ENCODE measurements at places on chromosomes 7 and 10.

GRCh38 chr7:143411976-143412708 is 3.5 kb upstream of the EPHA1 start:
- no peak for DNase-seq

GRCh38 chr7:45000093-45001032 is at the start of gene CCM2:
TSS of gene CCM2 (plus strand) at chr7:45000201. CDS start at chr7:45000334, 133 bp downstream.
- no peak for DNase-seq

DNA sequence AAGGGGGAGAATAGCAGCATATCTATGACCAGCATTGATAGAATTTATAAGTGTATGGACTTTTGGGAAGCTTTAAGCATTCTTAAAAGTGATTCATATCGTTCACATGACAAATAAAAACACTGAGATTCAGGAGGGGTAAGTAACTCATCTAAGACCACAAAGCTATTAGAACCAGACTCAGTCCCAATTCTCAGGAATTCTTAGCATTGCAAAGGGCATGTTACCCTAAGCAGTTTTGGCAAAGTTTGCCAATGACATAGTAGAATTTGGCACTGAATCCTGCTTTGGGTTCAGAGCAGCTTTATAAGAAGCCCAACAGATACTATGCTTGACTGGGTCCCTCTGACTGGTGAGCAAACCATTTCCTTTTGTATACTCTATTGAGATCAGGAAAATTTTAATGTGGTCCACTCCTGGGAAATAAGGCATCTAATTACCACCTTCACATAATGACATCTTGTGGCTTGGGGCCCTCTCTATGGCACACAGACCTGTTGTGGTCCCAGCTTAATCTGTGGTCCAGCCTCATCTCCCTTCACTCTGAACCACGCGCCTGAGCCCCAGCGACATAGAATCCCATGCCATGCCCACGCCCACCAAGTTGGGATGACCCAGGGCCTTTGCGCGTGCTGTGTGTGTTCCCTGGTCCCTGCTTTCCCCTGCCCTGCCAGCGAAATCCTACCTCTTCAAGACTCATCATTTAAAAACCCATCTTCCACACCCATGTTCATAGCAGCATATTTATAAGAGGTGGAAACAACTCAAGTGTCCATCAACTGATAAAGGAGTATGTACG is 37.5 kb upstream of the DOCK1 start:
- DNase-seq = no peak

GRCh38 chr7:7675686-7676085 is 35.1 kb downstream of the UMAD1 start:
- no peak for DNase-seq

DNA sequence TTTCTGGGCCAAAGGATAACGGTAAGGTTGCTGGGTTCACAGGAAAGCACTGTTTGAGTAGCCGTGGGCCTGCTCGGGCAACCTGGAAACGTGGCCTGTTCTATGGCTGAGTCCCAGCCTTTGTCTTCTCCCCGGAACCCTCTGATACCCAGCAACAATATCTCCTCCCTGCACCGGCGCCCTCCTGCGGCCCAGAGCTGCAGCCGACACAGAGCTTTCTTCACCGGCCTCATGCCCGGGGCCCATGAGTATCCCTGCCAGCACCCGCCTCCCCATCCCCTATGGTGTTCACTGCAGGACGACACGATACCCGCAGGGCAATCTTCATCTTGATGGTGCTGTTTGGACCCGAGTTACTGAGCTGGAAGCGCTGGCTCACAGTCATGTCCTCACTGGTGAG is 38.6 kb upstream of the NCAPG2 start:
- no peak for DNase-seq

GRCh38 chr10:49645417-49645816 is 31.6 kb downstream of the CHAT start:
- DNase-seq = peak; percentile 19

DNA sequence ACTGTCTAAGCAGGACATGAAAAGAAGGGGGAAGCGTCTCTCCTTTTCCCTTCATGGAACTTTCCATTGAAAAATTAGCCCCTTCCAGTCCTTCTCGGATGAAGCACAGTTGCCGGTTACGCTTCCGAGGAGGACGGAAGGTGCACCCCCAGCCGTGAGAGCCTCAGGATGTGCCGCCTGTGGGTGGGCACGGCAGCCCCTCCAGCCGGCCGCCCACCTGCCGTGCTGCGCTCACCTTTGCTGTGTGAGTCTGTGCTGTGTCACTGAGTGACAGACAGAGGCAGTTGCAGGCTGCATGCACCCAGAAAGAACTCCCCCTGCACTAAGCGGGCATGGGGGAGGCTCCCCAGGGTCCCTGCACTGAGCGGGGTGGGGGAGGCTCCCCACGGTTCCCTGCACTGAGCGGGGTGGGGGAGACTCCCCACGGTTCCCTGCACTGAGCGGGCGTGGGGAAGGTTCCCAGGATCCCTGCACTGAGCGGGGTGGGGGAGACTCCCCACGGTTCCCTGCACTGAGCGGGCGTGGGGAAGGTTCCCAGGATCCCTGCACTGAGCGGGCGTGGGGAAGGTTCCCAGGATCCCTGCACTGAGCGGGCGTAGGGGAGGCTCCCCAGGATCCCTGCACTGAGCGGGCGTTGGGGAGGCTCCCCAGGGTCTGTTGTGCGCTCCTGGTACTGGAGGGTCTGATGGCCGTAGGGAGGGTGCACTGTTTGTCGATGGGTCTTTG is 74.2 kb downstream of the DNAJB6 start:
- no peak for DNase-seq

GRCh38 chr10:14674376-14675050 is 100.2 kb downstream of the FAM107B start:
- no peak for DNase-seq

- no peak for DNase-seq
Measured at GRCh38 chr10:84762754-84763394, 434.5 kb downstream of the CCSER2 start.

- DNase-seq = no peak
Measured at GRCh38 chr7:139829025-139829774, at the start of gene TBXAS1. TSS of gene TBXAS1 (plus strand) at chr7:139829264. CDS start at chr7:139829391, 127 bp downstream.

GRCh38 chr10:34351161-34351560 is 463.9 kb downstream of the PARD3 start:
- DNase-seq = no peak

DNA sequence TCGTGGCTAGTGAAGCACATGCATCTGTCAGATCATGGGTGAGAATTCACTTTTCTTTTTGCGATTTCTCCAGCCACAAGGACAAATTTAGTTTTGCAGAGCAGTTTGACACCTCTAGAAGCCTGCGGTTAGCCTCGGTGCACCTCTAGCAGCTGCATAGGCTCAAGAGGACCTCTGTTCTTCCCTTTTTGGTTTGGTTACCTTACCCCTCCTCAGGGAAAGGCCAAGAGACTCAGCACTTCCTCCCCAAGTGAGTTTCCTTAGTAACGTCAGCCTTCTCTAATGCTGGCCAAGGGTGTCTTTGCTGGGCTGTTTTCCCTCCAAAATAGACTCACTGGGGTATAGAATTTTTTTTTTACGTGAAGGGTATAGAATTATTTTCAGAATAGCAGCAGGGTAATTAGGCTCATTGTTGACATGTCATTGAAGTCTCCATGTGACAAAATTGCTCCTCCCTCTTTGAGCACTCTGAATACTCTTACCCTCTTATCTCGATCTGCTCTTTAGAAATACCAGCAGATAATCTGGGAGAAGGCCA is 97.8 kb downstream of the AUTS2 start:
- DNase-seq = no peak

All from ecto neural progenitor cell (in vitro differentiated cells).